ENCODE measurements at places on chromosomes 3 and 15.

DNA sequence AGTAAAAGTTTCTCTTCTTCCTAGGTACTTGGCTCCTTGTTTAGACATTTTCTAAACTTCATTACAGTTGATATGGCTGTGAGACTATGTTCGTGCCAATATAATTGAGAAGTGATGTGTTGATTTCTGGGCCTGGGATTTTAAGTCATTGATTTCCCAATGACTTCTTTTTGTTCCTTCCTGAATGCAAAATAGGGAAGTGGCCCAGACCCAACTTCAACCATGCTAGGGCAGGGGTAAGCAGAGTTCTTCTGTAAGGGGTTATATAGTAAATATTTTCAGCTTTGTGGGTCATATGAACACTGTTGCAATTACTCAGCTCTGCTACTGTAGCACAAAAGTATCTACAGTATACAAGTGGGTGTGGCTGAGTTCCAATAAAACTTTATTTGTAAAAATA, 320.1 kb upstream of the WNT5A start:
- H3K27ac ChIP-seq = no peak overlapping the region
- no peaks in the 10 kb centered on the region for H3K27me3 ChIP-seq
- DNase-seq = no peak

DNA sequence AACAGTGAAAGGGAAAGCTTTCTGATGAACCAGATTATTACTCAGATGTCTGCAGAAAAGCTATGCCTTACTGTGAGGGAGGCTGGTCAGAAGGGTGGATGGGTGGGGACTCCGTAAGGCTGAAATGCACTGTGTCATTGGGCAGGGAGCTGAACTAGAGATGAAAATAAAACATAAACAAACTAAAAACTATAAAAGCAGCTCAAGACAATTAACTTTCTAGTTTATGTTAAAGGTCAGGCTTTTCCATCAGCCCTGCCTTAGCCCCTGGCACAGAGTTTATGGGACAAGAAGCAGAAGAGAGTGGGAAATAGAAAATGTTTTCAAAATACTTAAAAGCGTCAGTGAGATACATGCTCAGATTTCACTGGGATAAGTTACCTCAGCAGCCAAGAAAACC, 310.0 kb upstream of the UBE2E2 start:
- H3K27ac ChIP-seq = no peak overlapping the region
- DNase-seq = no peak
- H3K4me3 ChIP-seq = no peak overlapping the region
- no peaks in the 10 kb centered on the region for H3K27me3 ChIP-seq
- H3K36me3 ChIP-seq = no peaks in the 10 kb centered on the region

DNA sequence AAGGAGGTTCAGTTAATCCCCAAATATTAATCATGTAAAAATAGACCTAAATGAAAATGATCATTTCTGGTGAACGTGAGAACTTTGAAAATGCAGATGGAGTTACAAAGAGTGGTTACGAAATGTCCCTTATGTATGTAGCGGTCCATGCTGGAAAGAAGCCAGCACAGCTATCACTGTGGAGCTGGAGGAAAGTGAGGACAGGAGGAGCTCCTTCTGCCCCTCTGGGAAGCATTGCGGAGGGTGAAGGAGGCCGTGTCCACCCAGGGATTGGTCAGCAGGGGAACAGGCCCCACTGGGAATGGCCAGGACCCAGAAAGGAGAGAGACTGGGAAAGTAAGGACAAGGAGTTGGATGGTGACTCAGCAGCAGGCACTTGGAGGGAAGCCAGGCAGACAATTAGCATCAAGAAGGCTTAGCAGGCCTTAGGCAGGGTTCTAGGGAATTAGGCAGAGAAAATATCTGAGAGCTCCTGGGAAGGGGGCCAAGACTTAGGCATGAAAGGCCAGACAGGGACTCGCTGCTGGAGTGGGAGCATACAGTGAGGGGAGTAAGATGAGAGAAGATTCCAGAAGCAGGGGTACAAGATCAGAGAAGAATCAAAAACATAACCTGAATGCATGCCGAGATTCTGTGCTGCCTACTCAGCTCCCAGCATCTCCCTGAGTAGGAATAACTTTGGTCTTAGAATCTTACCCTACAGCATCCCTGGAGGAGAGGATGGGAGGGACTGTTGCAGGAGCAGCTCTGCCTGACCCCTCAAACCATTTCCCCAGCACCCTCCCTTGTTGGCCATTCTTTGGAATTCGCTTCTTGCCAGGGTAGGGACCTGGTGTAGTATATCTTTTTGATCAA, 171.0 kb upstream of the UMPS start:
- peaks cover 8% of the 10 kb centered on the region for H3K4me1 ChIP-seq
- no peaks in the 10 kb centered on the region for H3K27me3 ChIP-seq
- no peak overlapping the region for H3K4me3 ChIP-seq
- no peak overlapping the region for H3K27ac ChIP-seq
- DNase-seq = peak; percentile 68

DNA sequence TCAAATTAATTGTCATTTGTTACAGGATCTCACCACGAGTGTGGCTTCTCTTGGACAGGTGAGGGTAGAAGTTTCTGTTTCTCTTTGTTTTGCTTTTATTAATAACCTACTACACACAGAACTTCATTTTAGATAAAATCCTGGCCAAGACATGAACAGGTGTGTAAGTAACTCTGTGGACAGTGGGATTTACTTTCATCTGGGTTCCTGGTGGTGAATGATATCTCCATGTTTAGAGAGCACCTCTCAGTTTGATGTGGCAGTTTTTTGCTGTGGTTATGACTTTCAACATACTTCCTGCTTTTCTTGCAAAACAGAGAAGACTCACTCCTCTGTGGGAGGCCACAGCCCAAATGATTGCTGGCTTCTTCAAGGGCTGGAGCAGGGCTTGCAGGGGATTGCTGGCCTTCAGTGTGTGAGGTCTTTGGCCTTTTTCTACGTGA, 71.1 kb upstream of the XCR1 start:
- no peak overlapping the region for H3K27ac ChIP-seq
- no peaks in the 10 kb centered on the region for H3K27me3 ChIP-seq
- H3K4me3 ChIP-seq = no peak overlapping the region
- DNase-seq = no peak
- no peaks in the 10 kb centered on the region for H3K4me1 ChIP-seq

GRCh38 chr15:27466758-27467157, 495.8 kb downstream of the GABRG3 start:
- no peaks in the 10 kb centered on the region for H3K27me3 ChIP-seq
- DNase-seq = no peak
- no peaks in the 10 kb centered on the region for H3K4me1 ChIP-seq
- no peak overlapping the region for H3K4me3 ChIP-seq
- H3K36me3 ChIP-seq = no peaks in the 10 kb centered on the region
- H3K27ac ChIP-seq = no peak overlapping the region

DNA sequence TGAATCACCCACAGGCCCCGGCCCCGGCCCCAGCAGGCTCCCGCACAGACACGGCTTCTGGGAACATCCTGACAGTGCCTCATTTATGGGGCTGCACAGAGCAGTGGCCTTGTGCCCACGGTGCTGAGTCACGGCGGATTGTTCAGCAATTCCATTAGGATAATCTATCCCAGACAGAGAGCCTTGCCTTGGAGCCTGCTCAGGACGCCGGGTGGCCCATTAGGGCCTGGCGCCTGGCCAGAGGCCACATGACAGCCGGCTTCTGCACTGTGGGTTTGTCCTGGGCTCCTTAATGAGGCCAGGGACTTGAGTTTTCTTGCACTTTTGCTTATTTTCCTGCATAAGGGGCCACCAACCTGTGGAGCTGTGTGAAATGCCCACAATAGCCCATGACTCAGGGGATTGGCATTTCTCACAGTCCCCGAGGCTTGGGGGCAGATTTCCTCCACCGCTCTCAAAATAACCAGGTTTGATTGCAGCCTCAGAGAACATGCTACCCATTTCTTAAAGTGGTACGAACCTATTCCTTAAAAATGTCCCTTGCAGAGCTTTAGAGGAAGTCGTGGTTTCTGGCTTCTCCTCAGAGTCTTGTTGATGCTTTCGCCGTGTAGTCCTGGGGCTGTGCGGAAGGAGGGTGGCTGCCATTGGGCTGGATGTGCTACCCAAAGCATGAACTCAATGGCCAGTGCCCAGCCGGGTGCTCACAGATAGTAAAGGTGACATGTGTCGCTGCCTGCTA, 19.0 kb downstream of the SYNM start:
- H3K27ac ChIP-seq = peak overlapping the region; percentile 26
- no peaks in the 10 kb centered on the region for H3K27me3 ChIP-seq
- no peaks in the 10 kb centered on the region for H3K36me3 ChIP-seq
- DNase-seq = peak; percentile 74

DNA sequence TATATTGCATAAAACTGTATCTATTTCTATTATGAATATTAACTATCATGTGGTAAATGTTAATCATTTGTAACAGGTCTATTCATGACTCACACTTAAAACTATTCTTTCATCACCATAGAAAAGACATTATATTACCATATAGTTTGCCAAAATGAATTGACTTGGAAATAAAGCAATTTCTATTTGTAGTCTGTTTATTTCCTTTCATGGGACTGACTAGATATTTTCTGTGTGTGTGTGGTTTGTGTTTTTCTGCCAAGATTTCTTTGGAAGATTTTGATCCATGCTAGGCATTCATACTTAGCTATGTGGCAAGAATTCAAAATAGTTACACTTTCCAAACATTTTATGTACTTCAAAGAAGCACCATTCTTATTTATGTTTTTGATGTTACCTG, 522.5 kb upstream of the AGTR1 start:
- no peak overlapping the region for H3K4me3 ChIP-seq
- H3K27ac ChIP-seq = no peak overlapping the region
- DNase-seq = no peak
- H3K36me3 ChIP-seq = no peaks in the 10 kb centered on the region

Measured in pancreas (tissue), 10 donors.